ENCODE measurements at places on chromosomes 2 and 18.

DNA sequence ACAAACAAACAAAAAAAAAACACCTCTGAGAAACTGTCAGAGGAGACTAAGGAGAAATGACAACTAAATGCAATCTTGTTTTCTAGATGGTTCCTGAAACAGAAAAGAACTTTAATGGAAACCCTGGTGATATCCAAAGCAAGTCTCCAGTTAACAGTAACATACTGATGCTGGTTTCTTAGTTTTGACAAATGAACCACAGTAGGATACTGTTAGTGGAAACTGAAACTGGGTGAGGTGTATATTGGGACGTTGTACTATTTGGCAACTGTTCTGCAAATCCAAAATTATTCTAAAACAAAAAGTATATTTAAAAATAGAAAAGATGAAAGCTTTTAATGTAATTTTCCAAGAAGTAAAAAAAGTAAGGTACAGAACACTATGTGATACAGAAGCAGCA lies 11.4 kb downstream of the SESTD1 start:
- no peak for DNase-seq

DNA sequence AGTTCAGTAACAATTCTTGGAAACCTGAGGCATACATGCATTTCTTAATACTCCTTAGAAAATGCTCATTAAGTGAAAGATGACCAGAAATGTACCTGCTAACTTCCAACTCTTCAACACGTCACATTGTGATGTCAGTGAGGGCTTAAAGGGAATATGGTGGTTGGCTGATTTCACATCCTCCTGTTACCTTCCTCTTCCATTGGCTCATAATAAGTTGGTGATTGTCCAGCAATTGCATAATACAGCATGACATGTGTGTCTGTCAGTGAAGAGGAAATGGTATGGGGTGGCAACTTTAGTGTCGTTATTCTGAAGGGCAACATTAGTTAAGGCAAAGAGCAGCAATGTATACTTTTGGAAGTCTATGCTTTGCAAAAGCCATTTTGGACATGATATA lies 26.0 kb downstream of the PLEK start:
- DNase-seq = no peak

GRCh38 chr2:226121046-226121738 lies 678.4 kb downstream of the IRS1 start:
- no peak for DNase-seq

- DNase-seq = no peak
Measured at GRCh38 chr2:240165034-240165433, 24.6 kb upstream of the OTOS start.

DNA sequence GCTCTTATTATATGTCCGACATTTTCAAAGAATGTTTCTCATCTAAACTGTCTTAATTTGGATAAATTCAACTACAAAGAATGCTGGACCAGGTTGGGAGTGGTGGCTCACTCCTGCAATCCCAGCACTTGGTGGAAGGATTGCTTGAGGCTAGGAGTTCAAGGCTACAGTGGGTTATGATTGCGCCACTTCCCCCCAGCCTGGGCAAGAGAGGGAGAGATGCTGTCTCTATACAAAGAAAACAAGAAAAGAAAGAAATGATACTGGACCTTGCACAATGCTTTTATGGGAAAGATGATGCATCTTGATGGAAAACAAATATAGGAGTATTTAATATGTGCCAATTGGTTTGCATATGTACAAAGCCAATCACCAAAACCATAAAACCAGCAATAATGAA lies 296.7 kb downstream of the LPIN1 start:
- no peak for DNase-seq

Measured in stimulated activated CD4-positive, alpha-beta T cell treated with anti-CD3 and anti-CD28 coated beads, Interleukin-1b, Interleukin-23, amount 100 ng/mL, for 1 hour (primary cell).